ENCODE measurements at places on chromosomes 12 and 14.
A peak's percentile ranks its signal among the peaks of the same experiment; 100 is the strongest.

DNA sequence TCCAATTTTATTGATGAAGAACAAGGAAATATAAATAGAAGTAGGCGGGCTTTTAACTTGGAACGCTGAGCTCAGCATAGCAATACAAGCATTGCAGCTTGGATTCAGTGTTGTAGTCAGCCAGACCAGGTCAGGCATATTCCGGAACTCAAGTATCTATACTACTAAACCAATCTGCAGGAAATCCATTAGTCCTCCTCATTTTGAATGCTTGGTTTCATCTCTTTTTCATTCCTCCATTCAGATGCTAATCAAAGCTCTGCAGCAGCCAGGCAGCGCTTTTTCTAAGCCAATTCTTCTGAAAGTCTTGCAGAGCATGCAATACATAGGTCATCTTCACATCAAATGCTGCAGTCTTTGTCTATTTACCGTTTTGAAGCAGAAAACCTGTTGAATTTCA is 49.0 kb downstream of the KIF21A start:
- DNase-seq: no peak

DNA sequence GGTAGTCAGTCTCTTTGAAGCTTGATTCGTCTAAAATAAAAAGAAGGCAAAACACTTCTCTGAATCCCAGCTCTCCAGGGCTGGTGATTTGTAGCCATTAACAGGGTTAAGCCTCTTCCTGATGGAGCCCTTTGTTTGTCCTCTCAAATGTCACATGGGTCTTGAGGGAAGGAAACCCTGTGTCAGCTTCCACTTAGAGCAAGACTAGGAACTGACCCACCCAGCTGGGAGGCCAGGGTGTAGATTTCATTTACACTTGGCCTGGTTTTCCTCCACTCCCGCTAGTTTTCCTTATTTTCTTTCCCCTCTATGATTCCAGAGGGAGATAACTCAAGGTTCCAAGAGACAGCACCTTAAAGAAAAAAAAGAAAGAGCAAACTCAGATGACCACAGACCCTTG is 230.5 kb upstream of the EGLN3 start:
- DNase-seq: no peak

GRCh38 chr12:42473130-42473529 is 116.4 kb downstream of the PRICKLE1 start:
- DNase-seq: no peak

DNA sequence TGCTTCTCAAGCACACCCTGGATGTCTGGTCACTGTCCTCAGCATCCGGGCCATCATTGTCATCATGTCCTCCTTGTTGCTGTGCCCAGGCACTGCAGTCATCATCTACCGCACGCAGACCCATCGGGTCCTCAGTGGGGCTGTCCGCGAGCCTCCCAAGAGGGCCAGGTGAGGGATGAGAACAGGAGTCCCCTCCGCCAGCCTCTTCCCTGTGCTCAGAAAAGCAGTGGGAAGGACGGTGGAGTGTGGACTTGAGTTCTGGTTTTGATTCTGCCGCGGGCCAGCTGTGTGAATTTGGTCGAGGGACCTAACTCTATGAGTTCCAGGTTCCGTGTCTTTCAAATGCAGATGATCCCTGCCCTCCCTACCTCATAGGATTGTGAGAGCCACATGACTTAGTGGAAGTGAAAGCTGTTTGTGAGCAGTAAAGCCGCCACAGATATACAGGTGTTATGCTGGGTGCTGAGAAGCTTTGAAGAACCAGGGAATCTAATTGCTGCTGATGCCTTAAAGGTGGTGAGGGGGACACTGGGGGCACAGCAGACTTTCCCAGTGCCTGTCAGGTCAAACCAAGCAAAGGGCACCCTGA is 122.9 kb upstream of the RAP1B start:
- no peak for DNase-seq

GRCh38 chr14:74843653-74844052 is 32.3 kb downstream of the PROX2 start:
- no peak for DNase-seq

GRCh38 chr12:40907115-40907527 is 214.9 kb downstream of the CNTN1 start:
- no peak for DNase-seq

DNA sequence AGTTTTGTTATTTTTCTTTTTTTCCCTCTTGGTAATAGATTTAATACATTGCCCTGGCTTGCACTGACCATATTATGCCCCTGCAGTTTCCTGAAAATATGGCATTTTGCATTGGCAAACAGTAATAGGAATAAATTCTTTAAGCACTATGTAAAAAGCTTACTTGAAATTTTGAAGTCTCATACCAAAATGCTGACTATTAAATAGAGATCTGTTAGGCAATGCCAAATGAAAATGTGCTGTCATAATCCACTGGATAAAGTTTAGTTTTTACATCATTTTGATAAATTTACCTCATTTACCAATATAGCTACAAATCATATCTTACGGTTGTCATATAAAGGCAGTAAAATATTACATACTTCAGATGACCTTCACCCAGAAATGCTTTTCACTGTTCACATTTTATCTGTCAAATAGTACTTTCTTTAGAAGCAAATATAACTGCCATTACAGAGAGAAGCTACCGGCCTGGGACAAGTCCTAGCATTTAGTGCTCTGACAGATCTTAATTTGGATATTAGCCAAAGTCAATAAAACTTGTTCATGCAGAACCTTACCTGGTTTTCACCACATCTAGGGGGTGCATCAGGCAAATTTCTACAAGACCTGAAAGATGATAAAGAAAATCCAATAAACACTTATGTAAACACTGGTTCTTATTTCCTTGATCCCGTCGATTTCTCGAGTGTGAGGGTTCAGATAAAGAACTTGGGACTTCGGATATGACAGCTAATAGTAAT is 212.9 kb downstream of the PAX9 start:
- no peak for DNase-seq

DNA sequence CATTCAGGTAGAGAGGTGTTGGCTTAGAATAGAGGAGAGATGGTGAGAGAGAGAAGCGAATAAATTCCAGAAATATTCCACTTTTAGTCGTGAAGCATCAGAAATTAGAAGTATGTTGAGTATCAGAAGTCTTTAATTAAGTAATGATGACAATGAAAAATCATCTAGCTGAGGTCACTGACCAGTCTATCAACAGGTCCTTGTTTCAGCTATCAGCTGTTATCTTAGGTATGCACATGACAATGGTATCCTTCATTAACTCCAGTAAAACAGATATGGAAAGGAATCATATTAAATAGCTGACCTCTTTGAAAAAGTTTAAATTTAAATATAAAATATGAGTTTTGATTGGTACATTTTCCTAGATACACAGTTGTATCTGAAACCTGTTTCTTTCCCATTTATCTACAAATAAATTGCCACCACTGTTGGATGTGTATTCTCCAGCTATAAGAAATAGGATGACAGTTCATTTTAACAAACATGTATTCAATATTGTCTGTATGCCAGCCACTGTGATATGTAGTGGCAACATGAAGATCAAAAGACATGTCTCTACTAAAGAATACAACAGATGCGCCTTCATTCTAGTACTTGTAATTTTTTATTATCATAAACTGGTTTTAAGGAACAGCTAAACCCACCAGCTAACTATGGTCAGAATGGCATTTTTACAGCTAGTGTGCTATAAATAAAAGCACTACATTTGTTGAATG is 424.2 kb upstream of the DCN start:
- DNase-seq: no peak

DNA sequence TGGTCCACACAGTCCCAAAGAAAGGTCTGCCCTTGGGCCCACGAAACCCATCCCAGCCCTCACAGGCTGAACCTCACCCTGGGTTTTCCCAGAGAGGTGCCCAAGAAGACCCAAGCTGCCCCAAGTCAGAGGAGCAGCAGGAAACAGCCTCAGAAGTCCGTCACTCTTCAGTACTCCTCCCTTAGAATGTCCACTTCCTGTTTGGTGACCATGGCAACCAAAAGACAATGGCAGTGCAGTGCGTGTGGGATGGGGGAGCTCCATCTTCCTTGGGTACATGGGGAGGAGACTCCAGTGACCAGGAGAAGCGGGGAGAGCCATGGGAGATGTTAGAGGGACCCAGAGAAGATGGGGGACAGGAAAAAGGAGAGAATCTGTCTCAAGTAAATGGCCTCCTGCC is 11.3 kb downstream of the SELPLG start:
- peak; percentile 75 for DNase-seq

DNA sequence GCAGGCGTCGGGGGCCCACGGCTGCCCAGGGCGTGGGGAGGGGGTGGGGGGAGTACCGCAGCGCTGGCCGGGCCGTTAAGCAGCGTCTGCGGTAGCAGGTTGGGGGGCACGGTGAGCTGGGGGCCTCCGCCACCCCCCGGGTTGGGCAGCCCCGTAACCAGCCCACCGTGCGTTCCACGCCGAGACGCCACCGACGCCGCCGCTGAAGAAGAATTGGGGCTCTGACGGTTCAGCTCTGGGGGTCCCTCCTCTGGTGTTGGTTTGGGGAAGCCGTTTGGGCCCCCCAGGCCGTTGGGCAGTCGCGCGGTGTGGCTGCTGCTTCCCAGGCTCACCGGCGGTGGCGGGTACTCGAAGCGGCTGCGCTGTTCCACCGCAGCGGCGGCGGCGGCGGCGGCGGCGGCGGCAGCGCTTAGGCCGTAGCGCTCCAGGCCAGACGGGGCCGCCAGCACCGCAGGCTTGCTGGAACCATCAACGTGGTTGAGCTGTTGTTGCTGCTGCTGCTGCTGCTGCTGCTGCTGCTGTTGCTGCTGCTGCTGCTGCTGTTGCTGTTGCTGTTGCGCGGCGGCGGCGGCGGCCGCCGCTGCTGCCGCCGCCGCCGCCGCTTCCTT is 1.5 kb downstream of the IRF2BPL start:
- peak; percentile 67 for DNase-seq

GRCh38 chr14:58082491-58083098 is 69.4 kb downstream of the ARMH4 start:
- DNase-seq: no peak

- no peak for DNase-seq
These were observed 19.7 kb upstream of the FOXJ2 start for GRCh38 chr12:8012651-8013309.

GRCh38 chr12:122827258-122827657 is 8.0 kb upstream of the HIP1R start:
- no peak for DNase-seq

DNA sequence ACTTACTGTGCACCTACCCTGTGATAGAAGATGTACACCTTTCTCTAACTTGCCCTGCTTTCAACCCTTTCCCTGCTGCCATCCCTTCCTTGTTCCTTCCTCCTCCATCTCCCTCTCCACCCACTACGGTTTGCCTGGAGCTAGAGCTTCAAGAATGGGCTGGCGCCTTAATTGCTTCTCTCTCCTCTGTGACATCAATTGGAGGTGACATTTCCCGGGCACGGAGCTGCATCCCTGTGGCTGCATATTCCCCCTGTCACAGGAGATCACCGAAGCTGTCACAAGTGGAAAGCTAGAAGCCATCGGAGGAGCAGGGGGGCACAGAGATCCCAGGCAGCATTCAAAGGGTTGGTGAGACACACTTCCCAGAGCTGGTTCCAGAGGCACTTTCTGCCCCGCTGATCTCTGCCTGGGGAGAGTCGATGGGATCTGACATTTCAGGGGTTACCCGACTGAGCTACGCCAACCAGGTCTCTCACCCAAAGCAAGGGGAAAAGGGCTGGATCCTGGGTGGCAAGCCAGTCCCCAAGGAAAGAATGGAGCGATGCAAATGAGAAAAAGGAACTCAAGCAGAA is 604.9 kb downstream of the MED13L start:
- DNase-seq: no peak

- DNase-seq: no peak
These were observed 4.5 kb downstream of the DHH start for GRCh38 chr12:49089821-49090773.

GRCh38 chr12:126768517-126768916 is 1498.5 kb upstream of the TMEM132C start:
- DNase-seq: peak; percentile 46

DNA sequence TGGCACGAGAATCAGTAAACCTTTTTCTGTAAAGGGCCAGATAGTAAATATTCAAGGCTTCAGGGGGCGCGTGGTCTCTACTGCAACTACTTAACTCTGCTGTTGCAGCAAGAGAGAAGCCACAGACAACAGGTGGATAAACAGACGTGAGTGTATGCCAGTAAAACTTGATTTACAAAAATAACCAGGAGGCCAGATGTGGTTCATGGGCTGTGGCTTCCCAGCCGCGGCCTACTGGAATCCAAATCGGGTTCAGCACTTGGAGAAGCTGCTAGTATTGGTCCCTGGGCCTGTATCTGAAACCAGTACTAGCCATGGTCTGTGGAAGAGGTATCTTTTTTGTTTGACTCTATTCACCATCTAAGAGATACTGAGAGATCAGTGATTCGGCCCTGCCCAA is 13.3 kb downstream of the PPP2R5C start:
- no peak for DNase-seq

DNA sequence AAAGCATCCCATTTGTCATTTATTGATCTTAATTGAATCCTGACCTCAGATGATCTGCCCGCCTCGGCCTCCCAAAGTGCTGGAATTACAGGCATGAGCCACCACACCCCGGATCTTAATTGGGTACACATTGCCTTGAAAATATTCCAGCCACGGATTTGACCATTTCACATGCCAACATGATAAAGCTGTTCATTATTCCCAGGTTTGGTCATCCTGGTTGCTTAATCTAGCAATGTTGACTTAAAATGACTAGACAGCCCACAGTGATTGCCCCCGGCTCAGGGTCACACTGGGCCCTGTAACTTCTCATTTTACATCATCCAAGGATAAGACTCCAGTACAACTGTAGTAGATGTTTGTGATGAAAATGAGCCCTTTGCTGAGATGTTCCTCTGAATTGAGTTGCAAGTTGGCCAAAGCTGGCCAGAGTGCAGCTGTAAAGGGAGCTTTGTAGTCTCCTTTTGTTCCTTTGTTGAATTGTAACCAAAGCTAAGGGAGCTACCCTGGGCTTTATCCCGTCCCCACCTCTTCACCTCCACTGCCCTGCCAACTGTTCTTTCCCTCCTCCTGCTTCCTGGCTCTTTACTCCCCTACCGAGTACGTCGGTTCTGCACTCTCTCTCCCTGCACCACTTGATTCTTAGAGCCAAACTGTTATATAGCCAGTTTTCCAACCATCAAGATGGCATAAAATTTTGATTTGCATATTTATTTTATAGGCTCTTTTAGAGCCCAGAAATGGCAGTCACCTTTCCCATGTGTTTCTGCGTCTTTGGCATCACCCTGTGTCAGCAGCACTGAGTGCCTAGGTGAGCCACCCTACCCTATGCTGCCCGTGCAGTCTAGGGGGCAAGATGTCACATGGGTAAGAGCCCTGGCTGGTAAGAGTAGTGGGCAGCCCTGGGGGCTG is 141.3 kb upstream of the HIF1A start:
- DNase-seq: peak; percentile 35

GRCh38 chr14:81638656-81639280 is 105.1 kb upstream of the SEL1L start:
- DNase-seq: no peak

DNA sequence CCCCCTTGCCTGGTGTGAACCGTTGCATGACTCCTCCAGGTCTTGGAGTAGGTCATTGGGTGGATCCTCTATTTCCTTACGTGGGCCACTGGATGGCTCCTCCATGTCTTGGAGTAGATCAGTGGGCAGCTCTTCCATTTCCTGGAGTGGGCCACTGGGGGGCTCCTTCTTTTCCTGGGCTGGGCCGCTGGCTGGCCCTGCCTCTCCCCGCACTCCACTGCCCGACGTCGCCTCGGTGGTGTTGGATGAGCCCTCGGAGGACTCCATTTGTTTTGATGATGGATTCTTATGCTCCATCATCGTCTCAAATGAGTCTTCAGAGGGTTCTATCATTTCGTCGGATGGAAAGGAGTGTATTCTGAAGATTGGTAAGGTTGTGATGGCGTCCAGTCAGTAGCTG is 19.1 kb downstream of the RTL1 start:
- no peak for DNase-seq
